ENCODE measurements at places on chromosomes 2 and 18. TPM values are rescaled to one million over a fixed set of nuclear protein-coding genes. Genes with fewer than 3 reads are reported as not detected.
A peak's percentile ranks its signal among the peaks of the same experiment; 100 is the strongest.

DNA sequence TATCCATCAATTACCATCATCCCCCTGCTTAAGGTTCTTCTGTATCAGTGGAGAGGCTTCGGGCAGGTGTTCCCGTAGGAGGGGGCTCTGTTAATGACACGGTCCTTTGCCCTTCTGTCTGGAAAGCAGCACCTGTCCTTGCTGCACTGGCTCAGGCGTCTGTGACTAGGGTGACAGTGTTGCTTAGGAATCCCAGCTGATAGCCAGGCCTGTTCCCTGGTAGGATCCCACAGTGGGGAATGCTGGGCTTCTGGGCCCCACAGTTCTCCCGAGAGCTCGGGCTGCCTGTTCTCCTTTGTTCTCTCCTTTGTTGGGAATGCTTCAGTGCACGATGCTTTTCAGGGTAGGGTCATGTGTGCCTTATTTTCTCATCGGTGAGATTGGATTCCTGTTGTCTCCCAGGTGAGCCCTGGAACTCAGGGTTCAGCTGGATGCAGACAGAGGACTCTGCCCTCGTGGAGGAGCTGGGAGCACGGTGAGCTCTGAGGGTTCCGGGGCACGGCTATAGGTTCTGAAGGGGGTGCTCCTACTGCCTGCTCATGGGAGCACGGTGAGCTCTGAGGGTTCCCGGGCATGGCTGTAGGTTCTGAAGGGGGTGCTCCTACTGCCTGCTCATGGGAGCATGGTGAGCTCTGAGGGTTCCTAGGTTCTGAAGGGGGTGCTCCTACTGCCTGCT is 9.6 kb downstream of the SNTG2 start:
- no peak for DNase-seq

- no peak for DNase-seq
Measured at GRCh38 chr2:176165370-176166050, 8.4 kb downstream of the HOXD3 start.

KCNG2 gene
- not detected for total RNA-seq

- DNase-seq = peak; percentile 29
Measured at GRCh38 chr2:714005-714741, 37.0 kb upstream of the TMEM18 start.

DNA sequence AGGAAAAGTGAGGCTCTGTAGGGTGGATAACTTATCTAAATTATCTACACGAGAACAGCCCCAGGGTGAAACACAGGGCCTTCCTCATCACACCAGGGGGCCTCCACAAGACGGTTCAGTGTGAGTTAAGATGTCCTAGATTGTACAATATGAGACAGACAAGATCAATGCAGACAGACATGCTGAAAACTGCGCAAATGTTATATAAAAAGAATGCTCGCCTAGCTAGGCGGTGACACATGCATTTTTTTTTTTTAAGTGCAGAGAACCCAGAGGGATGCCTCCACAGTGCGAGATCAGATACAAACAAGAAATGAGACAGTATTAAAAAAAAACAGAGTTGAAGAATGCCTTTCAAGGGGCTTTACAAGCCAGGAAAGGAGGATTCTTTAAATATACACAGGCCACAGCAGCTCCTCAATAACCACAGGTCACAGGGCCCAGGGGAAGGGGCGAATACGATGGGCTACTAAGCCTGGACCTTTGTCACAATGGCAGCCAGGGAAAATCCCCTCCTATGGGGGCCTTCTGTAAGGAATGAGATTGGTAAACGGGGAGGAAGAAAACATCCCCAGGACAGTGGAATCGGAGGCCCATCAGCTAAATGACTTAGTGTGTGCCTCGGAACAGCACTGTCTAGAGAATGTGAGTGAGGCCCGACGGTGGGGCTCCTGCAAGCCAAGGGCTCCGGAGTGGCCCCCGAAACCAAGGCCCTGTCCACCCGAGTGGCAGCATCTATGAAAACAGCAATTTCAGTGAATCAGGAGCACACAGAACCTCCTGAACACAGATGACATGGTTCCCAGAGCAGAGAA is 48.9 kb downstream of the ADCY3 start:
- no peak for DNase-seq

RTP5 gene
- total RNA-seq = not detected

UGT1A4 gene
- not detected for total RNA-seq

- no peak for DNase-seq
Measured at GRCh38 chr2:240964704-240965295, 33.6 kb upstream of the SNED1 start.

DNA sequence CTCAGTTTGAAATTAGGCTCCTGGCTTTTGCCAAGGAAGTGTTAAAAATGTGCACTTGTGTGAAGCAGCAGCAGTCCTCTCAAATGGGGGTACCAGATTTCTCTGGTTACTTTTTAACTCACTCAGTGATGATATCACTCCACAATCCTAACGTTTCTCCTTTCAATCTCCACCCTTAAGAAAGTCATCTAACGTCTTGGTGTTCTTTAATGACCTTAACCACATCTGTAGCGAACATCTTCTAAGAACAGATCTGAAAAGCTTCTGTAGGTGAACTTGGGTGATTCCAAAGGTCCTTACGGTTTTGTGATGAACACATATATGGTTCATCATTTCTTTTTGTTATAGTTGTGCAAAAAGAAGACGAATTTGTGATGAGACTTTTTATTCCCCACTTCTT is 73.2 kb downstream of the DOCK10 start:
- DNase-seq = no peak

- peak; percentile 6 for DNase-seq
Measured at GRCh38 chr2:207619764-207620203, 5.4 kb downstream of the METTL21A start.

GRCh38 chr2:28181801-28182200 is 210.9 kb upstream of the FOSL2 start:
- no peak for DNase-seq

- DNase-seq = no peak
Measured at GRCh38 chr2:71043531-71044407, 24.7 kb upstream of the NAGK start.

SLC4A5 gene
- total RNA-seq = 11.5 TPM

DOK1 gene
- 35.7 TPM for total RNA-seq

DNA sequence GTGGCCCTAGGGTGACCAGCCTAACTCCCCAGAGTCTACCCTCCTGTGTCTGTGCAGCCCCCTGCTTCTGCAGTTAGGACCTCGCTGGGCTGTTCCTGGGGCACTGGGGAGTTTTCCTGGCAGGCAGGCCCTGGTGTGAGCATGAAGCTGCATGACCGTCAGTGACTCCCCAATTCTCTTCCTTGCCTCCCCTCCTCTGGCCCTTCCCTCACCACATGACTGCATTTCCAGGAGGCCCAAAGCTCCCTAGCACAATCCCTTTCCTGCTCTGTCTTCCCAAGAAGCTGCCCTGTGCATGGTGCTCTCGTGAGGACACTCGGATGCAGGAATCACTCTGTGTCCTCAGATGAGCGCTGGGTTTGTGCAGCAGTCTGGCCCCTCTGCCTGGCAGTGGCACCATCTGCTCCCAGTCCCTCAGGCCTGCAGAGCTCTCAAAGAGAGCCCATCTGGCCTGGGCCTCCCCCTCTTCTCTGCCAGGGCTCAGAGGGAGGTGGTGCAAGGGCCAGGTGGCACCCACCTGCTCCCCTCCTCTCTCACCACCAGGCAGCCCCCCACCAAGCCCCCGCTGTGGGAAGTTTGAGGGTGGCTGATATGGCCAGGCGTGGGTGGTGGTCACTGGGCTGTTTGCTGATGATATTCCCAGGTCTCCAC is 125.6 kb upstream of the HS6ST1 start:
- no peak for DNase-seq

LCLAT1 gene
- 14.1 TPM for total RNA-seq

GRCh38 chr2:124048102-124048501 is 23.0 kb downstream of the CNTNAP5 start:
- DNase-seq = no peak

DNA sequence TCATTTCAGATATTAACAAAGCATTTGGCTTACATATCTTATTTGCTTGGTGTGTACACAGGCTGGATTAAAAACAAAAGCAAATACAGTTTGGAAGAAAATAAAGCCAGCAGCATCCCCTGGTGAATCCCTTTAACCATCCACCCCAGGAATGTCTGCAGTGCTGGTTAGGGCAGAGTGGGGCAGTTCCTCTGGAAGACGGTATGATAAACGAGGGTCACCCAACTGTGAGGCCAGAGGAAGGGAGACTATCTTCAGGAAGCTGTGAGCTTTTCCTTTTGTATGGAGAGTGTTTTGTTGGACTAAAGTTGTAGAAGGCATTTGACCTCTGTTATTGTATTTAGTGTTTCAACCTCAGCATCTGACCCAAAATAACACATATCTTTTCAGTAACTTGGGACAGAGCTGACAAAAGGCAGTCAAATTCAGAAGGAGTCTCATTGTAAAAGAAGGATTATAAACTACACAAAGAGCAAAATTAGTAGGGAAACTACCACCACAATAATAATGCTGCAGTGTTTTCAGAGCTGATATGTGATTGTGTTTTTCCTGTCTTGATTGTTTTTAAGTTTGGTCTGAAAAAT is 159.1 kb downstream of the FMNL2 start:
- DNase-seq = no peak

DNA sequence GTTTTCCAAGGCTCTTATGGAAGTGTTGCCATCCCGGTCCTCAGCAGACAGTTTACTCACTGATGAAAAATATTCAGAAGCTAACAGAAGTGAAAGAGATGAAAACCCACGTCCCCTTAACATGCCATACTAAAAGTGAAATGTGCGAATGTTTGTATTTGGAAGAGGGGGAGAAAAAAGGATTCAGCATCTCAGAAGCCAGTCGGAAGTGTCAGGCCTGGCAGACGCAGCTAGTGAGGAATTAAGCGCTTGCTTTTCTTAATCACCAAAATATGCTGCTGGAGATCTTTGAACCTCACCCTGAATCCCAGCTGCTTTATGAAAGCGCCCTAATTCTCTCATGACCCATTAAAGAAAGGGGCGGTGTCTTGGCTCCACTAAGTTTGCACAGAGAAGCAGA is 653.7 kb downstream of the DCDC2C start:
- DNase-seq = no peak

DNA sequence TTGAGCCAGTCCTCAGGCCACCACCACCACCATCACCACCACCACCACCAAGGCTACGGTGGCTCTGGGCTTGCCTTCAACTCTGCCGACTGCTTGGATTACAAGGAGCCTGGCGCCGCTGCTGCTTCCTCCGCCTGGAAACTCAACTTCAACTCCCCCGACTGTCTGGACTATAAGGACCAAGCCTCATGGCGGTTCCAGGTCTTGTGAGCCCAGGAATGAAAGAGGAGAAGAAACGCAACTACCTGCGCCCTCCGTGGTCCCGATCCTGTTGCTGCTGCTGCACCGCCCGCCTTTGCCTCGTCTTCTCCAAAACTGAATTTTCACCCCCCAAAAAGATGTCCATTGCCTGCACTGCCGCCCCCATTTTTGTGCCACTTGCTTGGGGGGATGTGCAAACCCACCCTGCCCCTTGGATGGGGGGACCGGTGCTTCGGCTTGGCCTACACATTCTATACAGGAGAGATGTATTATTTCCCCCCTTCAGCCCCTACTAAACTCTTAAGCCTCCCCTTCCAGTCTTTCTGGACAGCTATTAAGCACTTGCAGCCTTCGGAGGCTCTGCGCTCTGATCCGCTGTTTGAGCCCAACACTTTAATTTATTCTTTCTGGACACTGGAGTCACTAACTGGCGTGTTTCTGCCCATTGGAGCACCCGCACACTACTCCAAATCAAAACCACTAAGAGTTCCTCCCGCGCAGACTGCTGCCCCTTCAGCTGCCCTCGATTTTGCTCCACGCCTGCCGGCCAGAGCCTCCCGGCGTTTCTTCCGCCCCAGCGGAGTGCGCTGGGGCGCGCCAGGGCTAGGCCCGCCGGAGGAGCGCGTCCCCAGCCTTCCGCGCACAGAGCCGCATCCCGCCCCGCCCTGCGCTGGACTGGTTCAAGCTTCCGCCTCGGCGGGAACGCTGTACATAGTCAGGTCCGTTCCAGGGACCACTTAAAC is 5.7 kb downstream of the OTX1 start:
- no peak for DNase-seq

DNA sequence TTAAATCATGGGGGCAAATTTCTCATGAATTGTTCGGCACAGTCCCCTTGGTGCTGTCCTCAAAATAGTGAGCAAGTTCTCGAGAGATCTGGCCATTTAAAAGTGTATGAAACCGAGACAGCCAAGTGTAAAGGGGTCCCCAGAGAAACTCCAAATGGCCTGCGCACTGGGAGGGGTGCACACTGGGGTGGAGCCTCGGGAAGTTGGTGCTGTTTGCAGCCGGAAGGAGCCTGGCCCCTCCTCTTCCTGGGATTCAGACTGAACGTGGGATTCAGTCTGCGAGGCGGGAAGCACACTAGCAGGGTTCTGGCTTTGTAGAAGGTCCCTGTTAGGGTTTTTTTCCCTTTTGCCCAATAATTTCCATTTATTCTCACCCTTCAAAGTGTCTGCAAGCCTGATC is 48.8 kb downstream of the RABL2A start:
- DNase-seq = no peak

RAD51AP2 gene
- not detected for total RNA-seq

DNA sequence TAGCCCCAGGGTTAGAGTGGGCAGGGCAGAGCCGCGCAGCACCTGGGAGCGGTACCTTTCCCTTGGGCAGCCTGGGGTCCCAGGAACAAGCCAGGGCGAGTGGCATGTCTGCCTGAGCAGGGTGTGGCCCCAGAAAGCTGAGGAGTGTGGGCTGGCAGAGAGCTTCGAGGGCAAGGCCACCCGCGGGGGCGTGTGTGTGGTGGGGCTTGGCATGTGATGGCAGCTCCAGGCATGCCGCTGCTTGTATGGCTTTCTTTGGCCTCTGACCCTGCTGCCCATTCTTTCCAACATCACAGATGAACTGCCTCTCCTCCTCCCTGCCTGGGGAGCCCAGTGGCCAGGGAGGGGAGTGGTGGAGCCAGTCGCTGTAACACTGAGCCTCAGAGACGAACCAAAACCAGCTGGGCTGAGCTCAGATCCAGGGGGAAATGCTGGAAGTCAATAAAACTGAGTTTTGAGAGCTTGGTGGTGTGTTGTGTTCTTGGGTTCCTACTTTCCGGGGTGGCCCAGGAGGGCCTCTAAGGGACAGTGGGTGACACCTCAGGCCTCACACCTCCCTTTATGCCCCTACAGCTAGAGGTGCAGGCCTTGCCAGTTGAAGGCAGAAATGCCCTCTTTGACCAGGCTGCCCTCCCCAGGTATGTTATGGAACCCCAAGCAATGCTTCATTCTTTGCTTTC is 7.4 kb downstream of the DNAJB2 start:
- DNase-seq = no peak

USP34 gene
- total RNA-seq = 164 TPM

GRCh38 chr2:5540856-5541255 is 151.3 kb upstream of the SOX11 start:
- DNase-seq = no peak

GRCh38 chr2:42651057-42651456 is 82.6 kb downstream of the MTA3 start:
- DNase-seq = no peak

- no peak for DNase-seq
Measured at GRCh38 chr2:202017940-202018339, 15.7 kb upstream of the FZD7 start.

Measured in CD4-positive, alpha-beta memory T cell (primary cell).